ENCODE measurements at places on chromosomes 2 and 18. TPM values are rescaled to one million over a fixed set of nuclear protein-coding genes. Genes with fewer than 3 reads are reported as not detected.

DNA sequence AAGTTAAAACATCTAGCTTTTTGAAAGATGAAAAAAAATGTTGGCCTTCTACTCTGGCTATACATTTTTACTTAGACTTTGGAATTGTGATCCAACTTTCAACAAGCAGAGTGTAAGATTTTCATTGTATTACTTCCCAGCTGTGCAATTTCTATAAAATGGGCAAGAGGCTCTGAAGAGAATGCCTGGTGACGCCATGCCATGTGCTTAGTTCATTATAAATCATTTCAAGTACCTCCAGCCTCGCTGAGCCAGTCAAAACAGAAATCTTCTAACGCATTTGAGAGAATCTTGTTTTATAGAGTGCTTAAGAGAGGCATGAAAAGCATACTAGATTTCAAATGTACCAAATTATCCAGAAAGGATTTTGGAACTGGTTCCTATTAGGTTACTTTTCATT is 10.1 kb upstream of the STK17B start:
- DNase-seq: no peak

DNA sequence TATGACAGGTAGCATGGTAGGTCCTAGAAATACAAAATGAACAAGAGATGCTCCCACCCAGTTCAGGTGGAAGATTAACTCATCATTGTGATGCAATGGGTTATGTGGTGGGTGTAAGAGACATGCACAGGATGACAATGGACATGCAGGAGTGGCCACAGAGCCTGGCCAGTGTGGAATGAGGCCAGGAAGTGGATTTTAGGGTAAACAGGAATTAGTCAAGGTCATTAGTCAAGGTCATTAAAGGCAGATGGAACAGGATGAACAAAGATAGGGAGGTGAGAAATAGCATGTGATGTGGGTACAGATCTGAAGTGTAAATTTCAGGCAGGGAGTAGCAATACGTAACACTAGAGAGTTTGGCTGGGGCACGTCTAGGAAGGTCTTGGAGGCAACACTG is 15.6 kb upstream of the SERTAD2 start:
- DNase-seq: peak; percentile 31

DNA sequence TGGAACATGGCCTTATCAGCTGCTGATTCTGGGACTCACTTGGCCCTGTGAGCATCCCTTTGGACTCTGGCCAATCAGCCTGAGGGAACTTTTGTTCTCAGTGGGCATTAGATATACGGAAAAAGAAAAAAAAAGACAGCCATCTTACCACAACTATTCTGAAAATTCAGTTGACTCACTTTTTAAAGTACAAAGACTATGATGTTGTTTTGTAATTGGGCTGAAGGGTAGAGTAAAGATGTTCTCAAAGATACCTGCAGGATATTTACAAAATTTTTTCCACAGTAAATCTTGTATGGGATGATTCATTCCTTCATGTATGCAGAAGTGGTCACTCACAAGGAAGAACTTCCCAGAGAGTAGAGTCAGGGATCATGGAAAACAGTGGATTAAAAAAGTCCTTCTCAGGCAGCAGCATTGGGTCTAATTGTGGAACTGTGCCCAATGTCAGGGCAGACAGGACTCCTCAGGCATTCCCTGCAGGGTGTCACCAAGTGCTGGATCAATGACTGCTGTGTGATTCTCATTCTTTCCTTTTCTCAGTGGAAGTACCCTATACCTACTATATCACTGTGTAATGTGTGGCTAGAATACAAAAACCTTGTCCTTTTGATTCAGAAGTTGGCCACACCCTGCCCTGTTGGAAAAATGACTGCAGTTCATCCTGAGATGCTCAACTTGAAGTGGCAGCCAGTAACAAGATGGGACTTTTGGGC is 35.4 kb downstream of the SULT1C4 start:
- peak; percentile 19 for DNase-seq

DNA sequence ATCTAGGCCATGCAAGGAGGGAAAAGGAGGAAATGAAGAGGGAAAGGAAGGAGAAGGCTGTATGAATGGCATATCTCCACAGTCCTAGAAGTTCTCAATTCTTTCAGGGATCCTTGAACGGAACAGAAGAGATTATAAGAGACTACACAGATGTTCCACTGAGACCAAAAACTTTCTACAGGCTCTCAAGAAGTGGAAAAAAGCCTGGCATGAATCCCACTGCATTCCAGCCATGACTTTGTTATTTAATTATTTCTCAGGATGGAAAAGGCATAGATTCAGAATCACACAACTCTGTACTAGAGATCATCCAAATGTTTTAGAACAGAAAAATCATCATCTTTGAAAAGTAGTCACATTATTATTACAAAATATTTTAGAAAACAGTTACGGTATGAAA is 131.7 kb upstream of the CDH20 start:
- DNase-seq: no peak

- DNase-seq: peak; percentile 49
These were observed 16.9 kb downstream of the ZAP70 start for GRCh38 chr2:97730245-97730644.

DNA sequence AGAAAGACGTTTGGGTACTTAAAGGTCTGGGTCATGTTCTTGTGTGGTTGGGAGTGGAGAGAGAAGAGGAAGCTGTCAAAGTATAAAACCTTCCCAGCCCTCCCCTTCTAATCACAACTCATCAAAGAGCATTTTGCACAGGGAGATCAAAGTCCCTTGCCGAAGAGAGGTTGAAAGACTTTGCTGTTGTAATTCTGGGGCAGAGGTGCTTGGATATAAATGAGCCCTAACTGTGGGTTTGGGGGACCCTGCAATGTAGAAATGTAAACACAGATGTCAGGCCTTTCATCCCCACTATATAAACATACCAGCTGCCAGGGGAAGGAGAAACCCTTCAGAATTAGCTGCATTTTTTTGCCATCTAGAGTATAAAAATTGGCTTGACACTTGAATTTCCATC is 182.1 kb downstream of the ETAA1 start:
- DNase-seq: no peak

DNA sequence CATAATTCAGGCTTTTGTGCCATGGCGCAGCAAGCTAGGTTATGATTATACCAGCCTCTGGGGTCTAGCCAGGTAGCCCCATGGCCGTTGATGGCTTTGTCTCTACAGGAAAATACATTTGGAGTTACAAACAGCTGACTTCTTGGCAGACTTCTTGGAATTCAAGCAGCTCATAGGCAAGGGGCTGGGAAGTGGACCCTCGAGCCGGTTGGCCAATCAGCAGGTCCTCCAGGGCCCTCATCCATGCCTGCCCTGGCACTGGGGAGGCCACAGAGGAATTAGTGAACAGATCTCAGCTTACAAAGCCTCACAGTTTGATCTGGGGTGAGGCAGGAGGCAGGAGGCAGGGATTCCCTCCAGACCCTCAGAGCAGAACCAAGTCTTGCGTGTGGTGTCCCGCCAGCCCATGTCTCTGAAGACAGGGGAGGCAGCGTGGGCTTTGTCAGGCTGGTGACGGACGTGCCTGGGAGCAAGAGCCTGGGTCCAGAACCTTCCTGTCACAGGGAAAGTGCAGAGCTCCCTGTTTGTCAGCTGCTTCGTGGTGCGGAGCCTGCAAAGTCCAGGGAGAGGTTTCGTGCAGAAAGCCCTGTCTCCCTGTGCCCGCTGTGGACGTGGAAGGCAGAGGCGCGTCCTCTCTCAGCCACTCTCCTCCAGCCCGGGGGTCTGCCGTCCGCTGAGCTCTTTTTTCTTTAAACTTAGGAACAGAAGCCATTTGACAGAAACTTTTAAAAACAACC is 131.7 kb downstream of the KLHL29 start:
- no peak for DNase-seq

- peak; percentile 26 for DNase-seq
These were observed 35.6 kb upstream of the PNPT1 start for GRCh38 chr2:55729136-55729685.

GRCh38 chr18:22829781-22830180 is 103.3 kb upstream of the RBBP8 start:
- no peak for DNase-seq

- DNase-seq: no peak
These were observed 211.0 kb downstream of the AKAIN1 start for GRCh38 chr18:4986066-4986465.

- peak; percentile 74 for DNase-seq
These were observed 27.1 kb upstream of the FMNL2 start for GRCh38 chr2:152307863-152308262.

DNA sequence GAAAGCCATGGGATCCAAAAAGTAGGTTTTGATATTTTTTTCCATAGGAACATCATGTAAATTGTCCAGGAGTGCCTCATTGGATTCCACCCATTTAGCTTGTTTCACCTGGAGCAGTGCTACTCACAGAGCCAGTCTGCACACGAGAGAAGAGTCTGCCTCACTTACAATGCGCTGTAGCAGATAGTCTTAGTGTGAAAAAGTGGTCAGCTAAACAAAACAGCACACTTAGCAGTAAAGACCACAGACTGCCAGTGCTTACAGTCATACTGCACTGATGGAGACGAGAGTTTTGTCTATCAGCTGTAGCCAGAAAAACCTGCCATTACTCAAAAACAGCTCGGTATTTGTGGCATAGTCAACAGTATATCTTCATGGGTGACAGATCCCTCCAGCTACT is 113.5 kb upstream of the LDLRAD4 start:
- no peak for DNase-seq

Gene KCNG2
- 1.4 TPM for total RNA-seq

Gene MBP
- 6.9 TPM for total RNA-seq

Gene ADAM23
- 0.60 TPM for total RNA-seq

Data from lung microvascular endothelial cell (primary cell).